ENCODE measurements at places on chromosomes 16 and 17.
A peak's percentile ranks its signal among the peaks of the same experiment; 100 is the strongest.

DNA sequence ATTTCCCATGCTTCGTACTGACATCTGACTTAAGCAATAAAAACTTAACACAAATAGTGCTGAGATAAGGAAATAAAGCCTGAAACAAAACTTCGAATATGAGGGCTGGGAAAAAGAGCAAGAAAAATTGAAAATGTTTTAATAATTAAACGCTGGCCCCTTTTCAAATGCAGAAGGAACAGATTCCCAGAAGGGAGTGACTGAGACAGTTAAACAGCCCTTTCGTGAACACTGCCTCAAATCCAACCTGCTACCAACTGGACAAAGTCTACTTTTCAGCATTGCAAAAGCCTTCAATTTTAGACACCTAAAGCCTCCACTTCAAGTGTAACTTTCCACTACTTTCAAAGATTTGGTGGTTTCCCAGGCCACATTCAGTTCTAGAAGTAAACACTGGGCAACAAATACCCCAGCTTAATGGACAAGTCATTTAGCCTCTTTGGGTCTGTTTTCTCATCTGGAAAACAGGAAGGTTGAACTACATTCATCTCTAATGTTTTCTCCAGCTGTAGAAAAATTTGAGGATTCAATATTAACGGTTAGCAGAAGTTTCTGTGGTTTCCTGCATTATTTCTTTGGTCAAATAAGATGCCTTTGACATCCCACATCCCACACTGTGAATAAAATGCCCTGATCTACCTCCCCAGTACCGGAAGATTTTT lies 11.8 kb downstream of the RFFL start:
- no peak for DNase-seq

GRCh38 chr16:22092143-22092933 lies at the start of gene VWA3A:
VWA3A (plus strand) TSS chr16:22092541; CDS start chr16:22092638, 97 bp downstream.
- peak; percentile 8 for DNase-seq

DNA sequence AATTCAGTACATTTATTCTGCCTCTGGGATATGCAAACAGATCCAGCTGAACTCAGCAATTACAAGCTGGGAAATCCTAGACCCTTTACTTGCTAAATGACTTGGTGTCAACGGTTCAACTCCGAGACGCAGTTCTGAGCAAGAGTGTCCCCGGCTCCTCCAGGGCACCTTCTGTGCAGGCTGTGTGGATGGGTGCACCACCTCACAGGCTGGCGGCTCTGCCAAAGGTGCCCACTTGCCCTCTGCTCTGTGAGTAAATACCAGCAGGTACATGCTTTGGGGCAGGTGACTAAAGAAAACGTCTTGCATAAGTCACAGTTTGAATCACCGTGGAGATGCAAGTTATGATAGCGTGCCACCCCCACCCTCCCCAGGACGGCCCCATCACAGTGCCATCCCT lies 23.3 kb downstream of the MAP1LC3B start:
- no peak for DNase-seq

- peak; percentile 96 for DNase-seq
Measured at GRCh38 chr16:20611975-20612481, 35.9 kb upstream of the ACSM2B start.

DNA sequence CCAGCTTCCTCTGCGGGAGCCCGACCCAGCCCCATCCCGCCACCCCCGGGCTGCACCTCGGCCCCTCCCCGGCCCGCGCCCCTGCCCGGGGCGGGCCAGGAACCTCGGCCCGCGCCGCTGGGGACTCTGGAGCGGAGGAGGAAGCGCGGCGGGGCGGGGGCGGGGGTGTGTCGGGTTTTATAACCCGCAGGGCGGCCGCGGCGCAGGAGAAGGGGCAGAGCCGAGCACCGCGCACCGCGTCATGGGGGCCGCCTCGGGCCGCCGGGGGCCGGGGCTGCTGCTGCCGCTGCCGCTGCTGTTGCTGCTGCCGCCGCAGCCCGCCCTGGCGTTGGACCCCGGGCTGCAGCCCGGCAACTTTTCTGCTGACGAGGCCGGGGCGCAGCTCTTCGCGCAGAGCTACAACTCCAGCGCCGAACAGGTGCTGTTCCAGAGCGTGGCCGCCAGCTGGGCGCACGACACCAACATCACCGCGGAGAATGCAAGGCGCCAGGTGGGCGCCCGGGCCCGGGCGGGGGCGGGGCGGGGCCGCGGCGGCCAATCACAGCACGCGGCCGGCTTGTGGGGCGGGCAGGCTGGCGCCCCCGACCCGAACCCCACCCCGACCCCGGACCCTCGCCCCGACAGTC lies at the start of gene ACE:
ACE (plus strand) TSS at position 208 of the 626 bp plus-strand sequence; CDS start at position 242, 34 bp downstream.
- peak; percentile 89 for DNase-seq

- DNase-seq = no peak
Measured at GRCh38 chr17:69962436-69962995, 112.5 kb upstream of the KCNJ16 start.

GRCh38 chr16:80375513-80375912 lies 165.3 kb upstream of the DYNLRB2 start:
- no peak for DNase-seq

DNA sequence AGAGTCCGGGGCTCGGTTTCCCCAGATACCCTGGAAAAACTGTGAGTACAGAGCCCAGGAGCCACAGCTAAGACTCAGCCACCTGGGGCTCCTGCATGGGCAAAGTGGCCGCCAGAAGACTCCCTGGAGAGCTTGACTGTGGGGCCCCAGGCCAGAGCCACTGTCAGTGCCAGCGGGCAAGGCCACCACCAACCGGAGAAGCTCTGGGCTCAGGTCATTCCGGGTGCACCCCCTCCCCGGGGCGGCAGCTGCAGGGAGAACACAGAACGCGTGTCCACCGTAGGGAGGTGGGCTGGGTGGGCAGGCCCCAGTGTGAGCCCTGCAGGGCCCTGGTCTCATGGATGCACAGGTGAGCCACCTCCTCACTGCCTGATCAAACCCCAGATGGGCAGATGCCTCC lies 22.3 kb upstream of the RBFOX3 start:
- DNase-seq = no peak

- DNase-seq = no peak
Measured at GRCh38 chr17:35788477-35789368, 6.7 kb downstream of the MMP28 start.

DNA sequence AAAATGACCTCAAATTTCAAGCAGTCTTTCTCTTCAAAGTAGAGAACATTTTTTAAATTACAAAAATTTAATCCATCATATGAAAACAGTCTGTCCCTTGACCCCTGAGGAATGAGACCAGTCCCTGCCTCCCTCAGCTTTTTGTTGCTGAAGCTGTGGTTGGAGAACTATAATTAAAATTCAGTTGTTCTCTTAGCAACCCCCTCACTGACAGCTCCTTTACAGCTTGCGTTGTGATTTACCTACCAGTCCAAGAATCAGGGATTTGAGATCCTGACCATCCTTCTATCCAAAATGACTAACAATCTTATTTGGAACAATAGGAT lies 29.8 kb downstream of the LYRM1 start:
- DNase-seq = no peak

GRCh38 chr17:68470961-68471360 lies 13.7 kb upstream of the WIPI1 start:
- DNase-seq = no peak

- DNase-seq = no peak
Measured at GRCh38 chr16:69057400-69058378, 47.8 kb upstream of the HAS3 start.

DNA sequence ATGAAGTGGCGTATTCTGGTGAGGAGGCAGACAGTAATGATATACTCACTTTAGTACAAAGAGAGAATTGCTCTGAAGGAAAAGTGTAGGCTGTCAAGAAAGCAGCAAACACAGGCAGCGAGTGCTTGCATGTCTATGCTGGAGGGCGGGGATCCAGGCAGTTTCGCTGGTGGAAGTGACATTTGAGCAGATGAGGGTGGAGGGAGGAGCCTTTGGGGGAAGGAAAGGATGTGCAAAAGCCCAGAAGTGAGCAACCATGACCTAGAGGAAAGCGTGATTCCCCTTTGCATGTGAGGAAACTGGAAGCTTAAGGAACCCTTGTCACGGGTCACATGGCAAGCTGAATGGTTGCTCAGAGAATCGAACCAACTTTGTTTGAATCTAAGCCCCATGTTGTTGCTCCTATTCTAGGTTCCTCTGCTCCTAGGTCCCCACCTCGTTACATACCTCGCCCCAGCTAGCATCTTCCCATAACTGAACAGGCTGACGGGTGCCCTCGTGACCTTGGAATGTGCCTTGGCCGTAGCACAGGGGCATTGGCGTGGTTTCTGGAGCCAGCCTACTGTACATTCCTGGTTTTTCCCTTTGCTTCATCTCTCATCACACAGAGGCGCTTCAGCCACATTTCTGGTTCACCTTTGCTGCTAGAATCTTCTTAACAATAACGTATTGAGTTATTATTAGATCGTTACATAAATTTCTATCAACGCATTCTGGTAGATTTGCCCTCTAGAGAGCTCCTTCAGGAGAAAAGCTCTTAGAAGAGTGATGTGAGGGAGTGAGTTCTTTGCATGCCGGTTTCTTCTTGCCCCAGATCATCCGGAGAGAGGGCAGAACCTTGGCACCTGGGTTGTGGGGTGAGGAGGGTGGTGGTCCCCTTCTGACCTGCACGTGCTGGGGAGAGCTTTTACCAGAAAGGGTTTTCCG lies 191.8 kb downstream of the SNX29 start:
- DNase-seq = no peak

DNA sequence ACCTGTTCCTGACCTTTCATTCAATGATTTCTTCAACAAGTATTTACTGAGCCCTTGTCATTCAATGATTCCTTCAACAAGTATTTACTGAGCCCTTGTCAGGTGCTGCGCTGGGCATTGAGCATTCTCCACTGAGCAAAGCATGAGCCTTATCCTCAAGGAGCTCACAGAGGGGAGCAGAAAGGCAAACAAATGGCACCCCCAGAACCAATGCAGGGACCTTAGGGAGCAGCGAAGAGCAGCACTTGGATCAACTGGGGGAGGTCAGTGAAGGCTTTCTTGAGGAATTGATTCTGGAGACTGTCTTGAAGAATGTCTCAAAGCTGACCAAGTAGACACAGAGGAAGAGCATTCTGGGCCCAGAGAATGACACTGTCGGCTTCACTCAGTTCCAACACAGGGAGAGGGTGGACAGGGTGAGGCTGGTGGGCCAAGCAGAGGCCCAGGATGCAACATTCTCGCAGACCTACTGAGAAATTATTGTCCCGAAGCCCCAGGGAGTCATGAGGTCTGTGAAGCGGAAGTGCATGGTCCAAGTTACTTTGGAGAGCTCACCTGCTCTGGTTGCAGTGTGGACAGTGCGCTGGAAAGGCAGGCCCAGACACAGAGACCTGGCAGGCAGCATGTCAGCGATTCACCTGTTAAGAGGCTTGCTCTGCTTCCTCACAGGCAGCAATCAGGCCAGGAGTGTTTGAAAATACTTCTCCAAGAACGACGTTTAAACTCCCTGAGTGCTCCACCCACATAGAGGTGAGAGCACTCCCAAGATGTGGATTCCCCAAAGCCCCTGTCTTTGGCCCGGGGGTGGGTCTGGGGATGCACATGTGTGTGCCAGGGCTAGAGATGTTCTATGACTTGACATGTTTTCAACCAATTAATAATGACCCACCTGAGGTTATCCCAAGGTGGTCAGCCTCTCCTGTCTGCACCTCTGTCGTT lies 3.2 kb upstream of the MPO start:
- no peak for DNase-seq

- DNase-seq = no peak
Measured at GRCh38 chr17:37802712-37803416, 58.0 kb upstream of the HNF1B start.

DNA sequence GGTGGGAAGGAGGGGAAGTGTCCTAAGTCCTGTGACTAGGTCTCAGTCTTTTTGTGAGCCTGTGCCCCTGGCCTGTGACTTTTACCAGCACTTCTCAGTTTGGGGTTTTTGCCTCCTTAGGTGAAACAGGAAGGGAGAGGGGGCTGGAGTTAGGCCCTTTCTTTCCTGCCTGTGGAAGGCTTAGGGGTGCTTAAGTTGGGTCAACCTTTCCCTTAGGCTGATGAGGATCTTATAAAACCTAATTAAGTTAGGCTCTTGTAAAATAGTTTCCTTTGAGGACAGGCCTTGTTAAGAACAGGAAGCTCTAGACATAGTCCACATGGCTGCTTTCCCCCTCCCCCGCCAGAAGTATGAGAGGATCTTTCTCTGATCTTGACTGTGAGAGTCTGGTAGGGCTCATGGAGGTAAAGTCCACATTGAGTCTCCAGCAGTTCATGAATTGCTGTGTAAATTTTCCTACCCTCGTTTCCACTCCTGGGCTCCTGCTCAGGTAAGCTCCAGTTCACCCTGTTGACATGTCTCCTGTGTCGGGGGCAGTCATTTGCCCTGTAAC lies 17.0 kb upstream of the DNASE1 start:
- DNase-seq = no peak

DNA sequence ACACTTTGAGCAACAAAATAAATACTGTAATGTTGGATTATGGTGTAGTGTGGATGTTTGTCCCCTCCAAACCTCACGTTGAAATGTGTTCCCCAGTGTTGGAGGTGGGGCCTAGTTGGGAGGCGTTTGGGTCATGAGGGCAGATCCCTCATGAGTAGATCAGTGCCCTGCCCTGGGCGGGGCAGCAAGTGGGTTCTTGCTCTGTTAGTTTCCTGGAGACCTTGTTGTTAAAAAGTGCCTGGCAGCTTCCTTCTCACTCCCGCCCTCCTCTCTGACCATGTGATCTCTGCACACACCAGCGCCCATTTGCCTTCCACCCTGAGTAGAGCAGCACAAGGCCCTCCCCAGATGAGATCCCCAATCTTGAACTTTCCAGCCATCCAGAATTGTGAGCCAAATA lies 67.7 kb downstream of the MPRIP start:
- no peak for DNase-seq

DNA sequence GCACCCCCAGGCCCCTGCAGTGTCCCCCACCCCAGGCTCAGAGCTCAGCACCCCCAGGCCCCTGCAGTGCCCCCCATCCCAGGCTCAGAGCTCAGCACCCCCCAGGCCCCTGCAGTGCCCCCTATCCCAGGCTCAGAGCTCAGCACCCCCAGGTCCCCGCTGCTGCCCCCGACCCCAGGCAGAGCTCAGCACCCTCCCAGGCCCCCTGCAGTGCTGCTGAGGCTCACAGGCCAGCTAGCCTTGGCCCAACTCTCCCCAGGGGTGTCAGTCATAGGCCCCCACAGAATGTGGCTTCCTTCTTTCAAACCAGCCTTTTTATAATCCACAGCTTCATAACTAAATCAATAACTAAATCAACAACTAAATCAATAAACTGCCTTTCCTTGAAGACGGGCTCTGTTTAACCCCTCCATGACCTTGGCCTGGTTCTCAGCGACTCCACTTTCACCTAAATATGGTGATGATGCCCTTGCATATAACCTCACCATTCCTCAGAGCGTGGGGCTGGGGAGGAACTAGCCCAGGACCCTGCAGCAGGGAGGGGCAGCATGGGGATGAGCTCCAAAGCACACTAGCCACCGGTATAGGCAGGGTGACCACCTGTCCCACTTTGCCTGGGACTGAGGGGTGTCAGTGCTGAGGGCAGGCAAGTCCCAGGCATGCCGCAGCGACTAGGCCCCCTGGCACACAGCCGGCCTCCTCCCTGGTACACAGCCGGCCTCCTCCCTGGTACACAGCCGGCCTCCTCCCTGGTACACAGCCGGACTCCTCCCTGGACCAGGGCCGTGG lies 5.0 kb downstream of the NOTUM start:
- DNase-seq = no peak

- no peak for DNase-seq
Measured at GRCh38 chr16:83606486-83607030, 201.2 kb upstream of the HSBP1 start.

All from NCI-H510A (cell line).